ENCODE measurements at places on chromosomes 1 and 21. TPM values are rescaled to one million over a fixed set of nuclear protein-coding genes. Genes with fewer than 3 reads are reported as not detected.

Gene CELA3A
- total RNA-seq, result not detected

Gene GNL2
- 24.7 TPM for total RNA-seq

Gene GBP7
- not detected for total RNA-seq

Gene FAM20B
- 20.6 TPM for total RNA-seq

Gene LCE2A
- not detected for total RNA-seq

Gene MARK1
- 7.0 TPM for total RNA-seq

Gene PRELP
- total RNA-seq, result 63.1 TPM

Gene NOS1AP
- 5.1 TPM for total RNA-seq

Gene HSPB7
- total RNA-seq, result 143 TPM

Gene VHLL
- not detected for total RNA-seq

Gene PRAMEF20
- not detected for total RNA-seq

Gene TRAF3IP3
- total RNA-seq, result 0.94 TPM

Gene SLC45A3
- not detected for total RNA-seq

Gene SLC6A9
- total RNA-seq, result 0.34 TPM

Gene MSH4
- total RNA-seq, result 0.22 TPM

Gene HMGCS2
- total RNA-seq, result 0.49 TPM

Gene HSD17B7
- total RNA-seq, result 21.4 TPM

Gene UTS2
- 0.34 TPM for total RNA-seq

Gene S100A1
- total RNA-seq, result 9.3 TPM

Gene ELAPOR1
- 0.22 TPM for total RNA-seq

Gene SLC25A34
- total RNA-seq, result 0.44 TPM

Gene NBPF14
- total RNA-seq, result 38.3 TPM

Gene CYB561D1
- total RNA-seq, result 6.5 TPM

Gene DNAJB4
- total RNA-seq, result 25.7 TPM

Data from subcutaneous adipose tissue (tissue), 4 donors.